Skin of body (tissue), 3 donors: ENCODE measurements at places on chromosomes 1 and 21. TPM values are rescaled to one million over a fixed set of nuclear protein-coding genes. Genes with fewer than 3 reads are reported as not detected.

- no peak for DNase-seq
These were observed 30.9 kb downstream of the MAPKAPK2 start for GRCh38 chr1:206715552-206716158.

The COL16A1 gene
- 257 TPM for total RNA-seq

The PPM1J gene
- 0.59 TPM for total RNA-seq

DNA sequence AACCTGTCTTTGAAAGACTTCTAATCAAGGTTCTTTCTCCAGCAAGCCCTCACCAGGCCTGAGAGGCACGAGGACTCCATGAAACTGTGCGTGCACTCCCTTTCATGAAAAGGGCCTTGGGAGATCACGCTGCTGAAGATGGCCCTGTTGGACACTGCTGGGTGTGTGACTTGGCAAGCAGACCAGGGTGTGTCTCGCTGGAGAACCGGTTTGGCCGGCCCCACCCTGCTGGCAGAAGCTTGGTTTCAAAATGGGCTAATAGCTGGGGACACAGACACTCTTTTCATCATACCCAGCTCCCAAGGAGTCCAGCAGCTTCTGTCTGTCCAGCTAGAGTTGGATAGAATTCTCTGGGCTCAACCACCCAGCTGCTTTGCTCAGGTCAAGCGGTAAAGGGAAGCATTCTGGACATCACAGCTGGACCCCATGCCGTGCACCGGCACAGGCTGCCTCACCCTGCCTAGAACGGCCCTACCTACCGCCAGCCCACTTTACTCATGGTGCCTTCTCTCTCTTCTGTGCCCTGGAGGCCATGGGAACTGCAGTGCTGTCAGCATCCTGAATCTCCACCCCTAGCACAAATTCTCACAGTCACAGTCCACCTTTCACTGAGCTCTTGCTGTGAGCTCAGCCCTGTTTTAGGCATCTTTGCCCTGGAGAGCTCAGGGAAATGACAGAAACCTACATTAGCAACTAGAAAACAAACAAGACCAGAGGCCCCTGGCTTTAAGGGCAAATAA, 24.6 kb downstream of the PKP1 start:
- DNase-seq: no peak

- no peak for DNase-seq
These were observed 11.6 kb downstream of the REG4 start for GRCh38 chr1:119799599-119800177.

The POTED gene
- not detected for total RNA-seq

DNA sequence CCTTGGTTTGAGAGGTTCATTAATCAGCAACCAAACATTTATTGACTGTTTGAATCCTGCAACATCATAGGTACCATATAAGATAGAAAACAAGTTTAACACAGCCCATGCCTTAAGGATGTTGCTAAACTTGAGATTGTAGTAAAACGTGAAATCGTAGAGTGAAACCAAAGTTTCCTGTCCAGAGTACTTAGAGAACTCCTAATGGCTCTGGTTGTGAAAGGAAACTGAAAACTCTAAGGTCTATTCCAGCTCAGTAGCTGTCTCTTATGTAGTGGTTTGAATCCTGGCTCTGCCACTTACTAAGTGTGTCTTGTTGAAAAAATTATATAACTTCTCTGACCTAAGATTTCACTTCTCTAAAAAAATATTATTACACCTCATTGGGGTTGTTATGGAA, 310.9 kb downstream of the NTNG1 start:
- no peak for DNase-seq

DNA sequence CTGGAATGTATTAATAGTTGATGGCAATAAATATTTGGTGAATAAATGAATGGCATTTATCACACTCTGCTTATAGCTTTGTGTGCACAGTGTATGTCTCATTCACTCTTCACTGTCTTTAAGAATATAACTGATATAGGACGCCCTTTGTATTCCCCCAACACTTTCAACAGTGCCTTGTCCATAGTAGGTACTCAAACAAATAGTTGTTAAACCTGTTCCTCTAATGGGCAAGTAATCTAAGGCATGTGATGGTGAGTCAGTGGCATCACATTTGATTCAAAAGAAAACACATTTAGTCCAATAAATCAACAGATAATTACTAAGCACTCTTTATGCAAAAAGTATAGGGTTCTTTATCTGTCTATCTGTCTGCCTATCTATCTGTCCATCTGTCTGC, 11.2 kb upstream of the RXRG start:
- DNase-seq: no peak

The TNFSF18 gene
- 3.4 TPM for total RNA-seq

The CHI3L1 gene
- total RNA-seq: 42.2 TPM

- DNase-seq: no peak
These were observed 880.6 kb downstream of the BRINP3 start for GRCh38 chr1:189597083-189597482.

DNA sequence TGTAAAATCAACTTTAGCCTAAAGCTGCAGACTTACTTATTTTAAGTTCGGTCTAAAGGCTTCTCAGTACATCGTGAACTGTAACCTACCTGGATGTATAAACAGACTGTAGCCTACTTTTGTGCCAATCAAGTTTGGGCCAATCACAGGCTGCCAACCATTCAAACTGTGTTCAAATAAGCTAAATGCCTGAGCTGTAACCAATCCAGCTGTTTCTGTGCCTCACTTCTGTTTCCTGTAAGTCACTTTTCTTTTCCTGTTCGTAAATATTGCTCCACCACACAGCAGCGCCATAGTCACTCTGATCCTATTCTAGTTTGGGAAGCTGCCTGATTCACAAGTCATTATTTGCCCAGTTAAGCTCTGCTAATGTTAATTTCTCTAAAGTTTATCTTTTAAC, 37.5 kb upstream of the SLAMF9 start:
- DNase-seq: no peak

The RHCE gene
- total RNA-seq: 4.2 TPM

DNA sequence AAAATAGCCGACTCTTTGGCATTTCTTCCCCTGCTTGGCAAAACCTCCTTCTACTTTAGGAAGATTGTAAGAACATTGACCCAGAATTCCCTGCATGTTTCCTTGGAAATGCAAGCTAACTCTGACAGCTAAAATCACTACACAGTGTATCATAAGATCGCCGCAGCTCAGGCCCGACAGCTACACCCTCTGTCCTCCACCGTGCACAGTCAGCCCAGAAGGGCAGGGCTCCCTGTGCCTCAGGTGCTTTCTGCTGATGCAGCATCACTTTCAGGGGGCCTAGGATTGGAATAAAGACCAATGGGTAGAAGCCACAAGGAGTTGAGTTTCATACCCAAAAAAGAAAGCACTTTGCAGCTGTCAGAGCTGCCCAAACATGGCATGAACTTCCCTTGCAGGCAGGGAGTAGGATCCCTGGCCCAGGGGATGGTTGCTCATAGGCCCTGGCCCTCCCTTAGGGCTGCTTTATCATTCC, 145.3 kb downstream of the SEC16B start:
- DNase-seq: no peak

DNA sequence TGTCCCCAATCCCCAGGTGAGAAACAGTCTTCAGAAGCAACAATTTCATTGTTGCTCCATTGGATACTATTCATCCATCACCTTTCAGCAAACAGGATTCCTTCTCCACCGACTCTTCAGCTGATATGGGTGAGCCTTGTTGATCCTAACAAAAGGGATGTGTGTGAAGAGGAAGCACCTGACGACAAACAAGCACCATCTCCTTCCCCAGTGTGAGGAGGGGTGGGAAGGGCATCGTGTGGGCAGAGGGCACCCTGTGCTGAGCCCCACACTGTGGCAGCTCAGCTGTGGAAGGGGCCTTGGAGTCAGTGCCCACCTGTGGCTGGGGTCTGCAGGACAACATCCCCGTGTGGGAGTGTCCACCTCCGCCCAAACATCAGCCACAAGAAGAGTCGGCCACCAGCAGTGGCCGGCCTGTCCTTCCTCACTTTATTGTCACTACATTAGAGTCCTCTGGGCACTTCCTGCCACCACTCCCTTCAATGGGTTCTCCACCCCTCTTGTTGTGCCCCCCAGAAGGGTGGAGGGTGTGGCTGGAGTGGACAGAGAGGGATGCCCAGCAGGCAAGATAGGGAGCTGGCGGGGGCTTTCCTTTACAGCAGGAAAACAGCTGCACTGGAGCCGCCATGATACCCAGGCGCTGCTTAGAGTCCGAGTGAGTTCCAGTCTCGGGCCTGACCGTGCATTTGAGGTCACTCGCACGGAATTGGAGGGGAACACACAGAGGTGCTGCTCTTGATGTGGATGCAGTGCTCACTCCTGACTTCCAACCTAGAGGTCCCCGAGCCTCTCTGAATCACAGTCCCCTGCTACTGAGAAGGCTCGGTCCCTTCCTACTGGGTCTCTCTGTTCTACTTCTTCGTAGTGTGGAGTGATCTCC, 40.9 kb downstream of the VPS26C start:
- DNase-seq: no peak

The INPP5B gene
- total RNA-seq: 16.0 TPM

DNA sequence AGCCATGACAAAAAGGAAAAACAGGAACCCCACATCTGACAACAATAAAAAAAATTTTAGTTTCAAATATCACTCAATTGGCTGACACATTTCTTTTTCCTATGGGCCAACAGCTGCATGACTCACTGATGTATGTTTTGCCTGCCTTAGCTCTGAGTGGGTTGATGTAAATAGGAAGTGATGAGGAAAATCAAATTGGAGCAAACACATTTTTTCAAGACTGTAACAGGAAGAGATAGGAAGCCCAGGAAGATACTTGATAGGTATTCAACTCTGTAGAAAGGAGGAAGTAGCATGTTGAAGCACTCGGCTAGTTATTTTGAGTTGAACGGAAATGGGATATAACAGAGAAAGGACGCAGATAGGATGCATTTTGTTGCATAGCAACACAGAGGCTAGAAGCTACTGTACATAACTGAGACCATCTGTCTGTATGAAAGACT, 168.0 kb upstream of the NR5A2 start:
- DNase-seq: peak; percentile 31

DNA sequence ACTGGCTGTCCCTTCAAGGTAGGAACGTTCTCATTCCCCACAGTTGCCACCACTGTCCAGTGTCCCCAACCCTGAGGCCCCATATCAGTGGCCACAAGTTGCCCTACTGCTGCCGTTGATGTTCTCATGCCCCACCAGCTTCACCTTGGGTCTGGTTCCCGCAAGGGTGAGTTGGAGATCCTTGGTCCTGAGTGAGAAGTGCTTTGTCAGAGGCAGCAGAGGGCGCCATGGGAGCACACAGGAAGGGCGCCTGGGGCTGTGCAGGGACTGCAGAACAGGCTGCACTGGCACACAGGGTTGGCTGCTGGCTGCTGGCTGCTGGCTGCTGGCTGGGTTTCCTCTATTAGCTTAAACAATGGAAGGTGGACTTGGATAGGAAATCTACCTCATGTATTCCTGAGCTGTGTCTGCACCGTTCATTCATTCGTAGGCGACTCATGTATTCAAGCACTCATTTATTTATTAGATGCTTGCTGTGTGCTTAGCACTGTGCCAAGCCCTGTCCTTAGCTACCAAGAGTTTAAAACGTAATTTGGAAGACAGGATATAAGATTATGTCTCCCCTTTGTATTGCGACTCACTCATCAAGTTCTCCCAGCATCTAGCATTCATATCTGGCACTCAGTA, 2.1 kb upstream of the S100A9 start:
- no peak for DNase-seq

DNA sequence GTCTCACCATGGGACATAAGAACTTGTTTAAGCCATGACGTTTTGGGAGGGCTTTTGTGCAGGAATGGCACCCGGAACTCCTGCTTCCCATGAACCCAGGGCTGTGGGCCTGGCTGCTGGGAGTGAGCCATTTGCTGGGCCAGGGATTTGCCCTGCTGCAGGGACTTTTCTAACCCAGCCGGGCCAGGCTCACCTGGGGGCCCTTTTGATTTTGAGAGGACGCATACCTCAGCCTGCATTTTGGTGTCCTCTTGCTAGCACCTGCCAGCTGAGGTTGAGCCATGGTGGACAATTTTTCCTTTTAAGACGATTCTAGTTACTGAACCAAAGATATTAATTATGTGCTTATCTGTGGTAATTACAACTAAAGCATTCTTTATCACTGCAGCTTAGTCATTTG, 28.9 kb downstream of the GALNT2 start:
- DNase-seq: no peak

GRCh38 chr1:150775276-150775675, 9.7 kb upstream of the CTSS start:
- no peak for DNase-seq

The HIVEP3 gene
- 3.3 TPM for total RNA-seq

DNA sequence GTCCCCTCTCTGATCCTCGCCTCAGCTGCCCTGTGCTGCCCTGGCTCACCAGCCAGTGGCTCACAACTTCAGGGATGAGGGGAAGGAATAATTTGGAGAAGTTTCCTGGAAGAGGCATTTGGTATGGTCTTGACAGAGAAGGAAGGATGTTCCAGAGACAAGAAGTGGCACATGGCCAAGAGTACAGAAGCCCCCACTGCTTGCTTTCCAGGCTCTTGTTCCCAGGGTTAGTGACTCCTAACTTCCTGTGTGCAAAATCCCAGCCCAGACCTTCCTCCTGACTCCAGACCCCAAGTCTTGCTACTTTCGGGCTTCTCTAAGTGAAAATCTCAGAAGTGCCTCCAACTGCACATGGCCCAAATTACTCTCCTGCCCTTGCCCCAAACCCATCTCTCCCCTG, 85.7 kb downstream of the HMGB4 start:
- no peak for DNase-seq

- no peak for DNase-seq
These were observed 28.7 kb upstream of the NRDC start for GRCh38 chr1:51907079-51907702.

DNA sequence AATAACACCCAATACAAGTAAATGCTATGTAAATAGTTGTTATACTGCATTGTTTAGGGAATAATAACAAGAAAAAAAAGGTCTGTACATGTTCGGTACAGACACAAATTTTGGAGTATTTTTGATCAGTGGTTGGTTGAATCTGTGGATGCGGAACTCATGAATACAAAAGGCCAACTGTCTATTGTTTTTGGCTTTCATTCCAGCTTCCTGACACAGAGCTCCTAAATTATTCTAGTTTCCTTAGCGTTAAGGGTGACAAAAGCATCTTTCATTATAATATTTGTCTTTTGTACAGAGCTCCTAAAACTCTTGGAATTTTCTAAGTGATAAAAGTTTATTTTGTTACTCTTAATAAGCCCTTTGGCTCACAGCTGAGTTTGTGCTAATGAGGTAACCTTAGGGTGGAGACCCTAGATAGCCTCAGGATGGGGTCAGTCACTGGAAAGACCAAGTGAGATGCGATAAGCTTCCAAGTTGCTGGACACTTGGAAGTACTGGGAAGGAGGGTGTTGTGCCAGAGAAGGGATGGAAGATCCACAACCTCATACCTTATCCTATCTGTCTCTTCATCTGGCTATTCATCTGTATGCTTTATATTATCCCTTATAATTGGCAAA, 57.4 kb upstream of the PRRC2C start:
- no peak for DNase-seq

DNA sequence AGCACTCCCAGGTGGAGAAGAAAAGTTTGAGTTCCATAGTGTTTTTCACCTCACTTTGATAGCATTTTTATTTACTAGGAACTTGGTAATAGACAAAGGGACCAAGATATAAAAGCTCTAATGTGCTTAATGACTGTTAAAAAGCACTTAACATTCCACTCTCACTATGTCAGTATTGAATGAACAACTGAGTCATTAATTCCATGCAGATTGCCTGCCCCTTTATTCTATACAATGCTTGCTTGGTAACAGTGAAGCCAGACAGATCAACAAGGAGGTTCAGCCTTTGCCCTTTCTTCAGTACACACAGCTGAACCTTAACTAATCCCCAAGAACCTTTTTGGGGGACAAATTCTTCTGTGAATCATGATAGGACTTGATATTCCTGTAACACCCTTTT, 425.5 kb downstream of the NUF2 start:
- no peak for DNase-seq
